ENCODE measurements at places on chromosomes 11 and 22. TPM values are rescaled to one million over a fixed set of nuclear protein-coding genes. Genes with fewer than 3 reads are reported as not detected.

DNA sequence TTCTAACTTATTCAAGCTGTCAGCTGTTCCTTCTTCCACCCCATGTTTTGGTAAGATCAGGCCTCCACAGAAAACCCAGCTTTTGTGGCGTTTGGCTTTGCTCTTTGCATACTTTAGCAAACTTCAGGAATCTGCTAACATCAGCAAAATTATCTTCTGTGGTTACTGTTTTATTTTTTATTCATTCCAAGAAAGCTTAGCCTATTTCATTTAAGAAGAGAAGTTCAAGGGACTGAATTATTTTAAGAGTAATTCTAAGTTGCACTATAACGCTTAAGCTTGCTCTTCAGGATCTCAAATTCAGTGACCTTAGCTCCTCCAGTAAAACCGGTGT, 1.1 kb downstream of the JHY start:
- no peak for DNase-seq

CEP57 gene
- polyA plus RNA-seq, result 69.7 TPM

- no peak for DNase-seq
These were observed 128.5 kb upstream of the LMO1 start for GRCh38 chr11:8392166-8392565.

DLG2 gene
- polyA plus RNA-seq, result 14.2 TPM

OR4C45 gene
- not detected for polyA plus RNA-seq

LIPT2 gene
- 10.7 TPM for polyA plus RNA-seq

CABP4 gene
- polyA plus RNA-seq, result 0.36 TPM

DNA sequence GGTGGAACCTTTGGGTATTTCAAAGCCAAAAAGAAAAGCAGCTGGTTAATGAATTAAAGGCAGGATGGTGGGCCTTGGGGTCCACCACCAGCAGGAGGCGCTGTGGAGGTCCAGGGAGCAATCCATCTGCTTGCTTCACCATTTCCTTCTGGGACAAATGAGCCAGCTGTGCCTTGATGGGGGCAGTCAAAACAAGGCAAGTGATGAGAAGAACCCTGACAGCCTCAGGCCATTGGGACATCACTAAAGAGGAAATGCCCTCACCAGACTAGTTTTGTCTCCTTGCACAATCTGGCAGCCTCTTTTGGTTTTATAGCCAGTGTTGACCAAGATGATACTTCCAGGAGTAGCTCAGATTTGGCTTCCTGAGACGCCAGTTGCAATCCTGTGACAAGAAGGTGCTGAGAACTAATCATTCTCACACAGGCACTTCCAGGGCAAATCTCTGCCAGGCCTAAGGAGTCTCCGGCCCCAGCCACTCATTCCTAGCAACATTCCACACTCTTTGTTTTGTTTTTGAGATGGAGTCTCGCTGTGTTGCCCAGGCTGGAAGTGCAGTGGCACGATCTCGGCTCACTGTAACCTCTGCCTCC, 38.2 kb upstream of the WEE1 start:
- no peak for DNase-seq

DNA sequence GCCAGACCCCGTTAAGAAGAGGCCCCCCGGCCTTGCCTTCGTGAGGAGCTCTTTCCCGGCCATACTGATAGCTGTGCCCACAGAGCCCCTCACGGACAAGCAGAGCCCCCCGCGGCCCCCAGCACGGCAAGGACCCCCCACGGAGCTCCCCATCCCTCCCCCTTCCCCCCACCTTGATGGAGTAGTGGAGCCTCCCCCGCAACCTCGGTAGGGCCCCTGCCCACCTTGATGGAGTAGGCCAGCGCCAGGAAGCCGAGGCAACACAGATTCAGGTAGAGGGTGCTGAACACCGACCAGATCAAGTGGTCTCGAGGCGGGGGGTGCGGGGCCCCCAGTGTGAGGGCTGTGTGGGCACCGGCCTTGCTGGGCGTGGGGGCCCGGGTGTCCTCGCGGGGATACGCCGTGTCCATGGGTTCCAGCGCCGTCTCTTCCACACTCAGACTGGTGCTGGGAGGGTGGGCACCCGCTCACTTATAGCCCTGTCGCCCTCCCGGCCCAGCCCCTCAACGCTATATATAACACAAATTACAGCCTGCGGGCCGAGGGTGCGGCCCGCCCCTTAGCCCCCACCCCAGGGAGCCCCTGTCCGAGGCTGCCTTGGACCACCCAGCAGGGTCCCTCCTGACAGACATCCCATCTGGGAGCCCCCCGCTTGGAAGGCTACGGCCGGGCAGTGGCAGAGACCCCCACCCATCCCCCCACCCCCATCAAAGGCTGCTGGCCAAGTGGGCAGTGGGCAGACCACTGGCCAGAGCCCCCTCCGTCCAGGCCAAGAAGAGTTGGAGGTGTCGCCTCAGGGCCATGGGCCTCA, at the start of gene IFITM5:
IFITM5 (minus strand) TSS at position 446 of the 811 bp plus-strand sequence; CDS start at position 410, 36 bp downstream.
- no peak for DNase-seq

DNA sequence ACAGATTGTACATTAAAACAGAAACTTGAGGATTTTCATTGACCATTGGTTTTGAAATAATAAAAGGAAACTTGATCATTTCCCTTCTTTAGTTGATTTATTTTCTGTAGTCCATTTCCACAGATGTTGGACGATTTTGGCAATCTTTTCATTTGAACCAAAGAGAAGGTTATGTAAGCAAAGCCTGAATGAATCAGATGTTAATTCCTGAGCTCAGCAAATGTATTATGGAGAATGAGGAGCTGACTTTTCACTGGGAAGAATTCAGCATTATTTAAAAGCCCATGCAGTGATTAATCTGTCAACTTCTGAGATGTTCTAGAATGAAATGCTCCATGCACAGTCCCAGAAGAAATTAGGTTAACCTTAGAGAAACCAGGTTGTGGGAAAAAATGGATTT, 29.0 kb downstream of the ELMOD1 start:
- no peak for DNase-seq
